ENCODE measurements at places on chromosomes 1 and 21.
A peak's percentile ranks its signal among the peaks of the same experiment; 100 is the strongest.

- DNase-seq: no peak
Observed at GRCh38 chr1:59238333-59238934, 58.5 kb upstream of the FGGY start.

DNA sequence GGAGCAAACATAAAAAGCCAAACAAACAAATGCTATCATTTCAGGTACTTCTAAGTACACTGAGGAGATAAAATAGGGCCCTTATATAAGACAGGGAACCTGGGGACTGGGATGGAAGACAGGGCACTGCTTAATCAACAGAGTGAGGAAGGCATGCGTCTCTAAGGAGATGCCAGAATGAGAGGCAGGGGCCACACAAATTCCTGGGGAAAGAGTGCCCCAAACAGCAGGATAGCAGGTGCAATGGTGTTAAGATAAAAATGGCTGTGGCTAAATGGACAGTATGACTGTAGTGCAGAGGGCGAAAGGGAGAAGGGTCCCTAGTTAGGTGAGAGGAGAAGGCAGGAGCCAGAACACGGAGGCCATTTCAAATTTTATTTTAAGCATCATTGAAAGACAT lies 113.9 kb downstream of the ZBTB18 start:
- no peak for DNase-seq

DNA sequence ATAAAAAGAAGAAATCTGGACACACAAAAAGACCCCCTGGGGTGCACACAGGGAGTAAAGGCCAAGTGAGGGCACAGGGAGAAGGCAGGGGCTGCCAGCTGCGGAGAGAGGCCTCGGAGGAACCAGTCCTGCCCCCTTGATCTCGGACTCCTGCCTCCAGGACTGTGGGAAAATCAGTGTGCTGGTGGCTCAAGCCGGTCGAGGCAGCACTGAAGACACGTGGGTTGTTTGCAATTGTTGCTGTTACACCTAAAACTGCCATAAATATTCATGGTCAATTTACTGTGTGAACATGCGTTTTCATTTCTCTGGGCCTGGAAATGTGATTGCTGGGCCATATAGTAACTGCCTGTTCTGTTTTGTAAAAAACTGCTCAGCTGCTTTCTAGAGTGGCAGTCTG lies 18.5 kb downstream of the IBA57 start:
- DNase-seq: no peak

GRCh38 chr1:57157818-57158603 lies 192.2 kb upstream of the C8B start:
- DNase-seq: no peak

- DNase-seq: peak; percentile 87
Observed at GRCh38 chr1:16181887-16182719, 26.2 kb upstream of the EPHA2 start.

GRCh38 chr1:86156566-86157455 lies at the start of gene COL24A1:
Gene COL24A1, minus strand, starts transcription at chr1:86156772. Its CDS starts 376 bp downstream, at chr1:86156396.
- DNase-seq: no peak

DNA sequence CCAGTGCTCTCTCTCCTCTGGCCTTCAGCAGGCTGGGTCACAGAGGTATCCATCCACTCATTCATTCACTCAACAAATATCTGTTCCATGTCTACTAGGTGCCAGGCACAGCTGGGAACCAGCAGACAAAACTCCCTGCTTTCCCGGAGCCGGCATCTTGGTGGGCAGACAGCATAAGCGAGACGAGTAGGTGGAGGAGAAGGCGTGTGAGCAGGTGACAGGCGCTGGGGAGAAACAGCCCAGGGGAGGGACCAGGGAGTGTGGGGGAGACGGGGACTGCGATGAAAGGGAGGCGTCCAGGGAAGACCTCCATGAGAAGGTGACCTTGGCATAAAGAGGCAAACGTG lies 11.0 kb upstream of the KCNAB2 start:
- DNase-seq: no peak

DNA sequence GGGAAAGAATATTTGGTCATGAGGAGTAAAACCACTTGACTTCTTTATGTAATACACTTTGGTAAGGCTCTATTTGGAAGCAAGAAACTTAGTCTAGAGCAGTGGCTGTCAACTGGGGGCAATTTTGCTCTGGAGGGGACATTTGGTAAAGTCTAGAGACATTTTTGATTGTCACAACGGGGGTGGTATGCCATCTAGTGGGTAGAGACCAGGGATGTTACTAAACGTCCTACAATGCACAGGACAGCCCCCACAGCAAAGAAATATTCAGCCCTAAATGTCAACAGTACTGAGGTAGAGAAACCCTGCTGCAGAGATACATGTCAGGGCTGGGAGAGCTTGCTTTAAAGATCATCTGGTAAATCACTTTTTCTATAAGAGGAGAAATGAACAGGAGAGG lies 13.5 kb downstream of the FUCA1 start:
- DNase-seq: no peak

GRCh38 chr1:234559152-234559901 lies 50.7 kb downstream of the IRF2BP2 start:
- DNase-seq: no peak

DNA sequence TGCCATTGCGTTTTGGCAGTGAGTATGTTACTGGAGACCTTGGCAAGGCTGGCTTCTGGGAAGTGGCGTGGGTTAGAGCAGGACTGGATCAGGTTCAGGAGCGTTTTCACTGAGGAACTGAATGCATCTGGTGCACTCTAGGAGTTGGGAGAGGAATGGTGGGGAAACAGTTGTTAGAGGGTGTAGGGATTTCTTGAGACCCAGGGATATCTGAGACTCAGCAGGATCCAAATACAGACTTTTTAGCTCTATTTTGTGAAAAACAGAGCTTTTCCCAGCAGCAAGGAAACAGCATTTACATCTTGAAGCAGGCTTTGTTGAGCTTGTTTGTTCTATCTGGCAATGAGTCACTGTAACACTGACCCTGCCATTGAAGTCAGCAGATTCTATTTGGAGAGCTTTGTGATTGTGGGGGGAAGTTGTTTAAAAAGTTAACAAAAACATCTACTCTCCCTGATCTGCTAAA lies 56.9 kb upstream of the NRIP1 start:
- DNase-seq: peak; percentile 10

- DNase-seq: peak; percentile 25
Observed at GRCh38 chr1:71660411-71660810, 579.6 kb upstream of the ZRANB2 start.

Measured in stromal cell of bone marrow (primary cell).